IPS DF 19.7 (cell line): ENCODE measurements at places on chromosomes 2 and 18.

- DNase-seq, result no peak
Measured at GRCh38 chr2:208492069-208492468, 85.5 kb downstream of the PTH2R start.

DNA sequence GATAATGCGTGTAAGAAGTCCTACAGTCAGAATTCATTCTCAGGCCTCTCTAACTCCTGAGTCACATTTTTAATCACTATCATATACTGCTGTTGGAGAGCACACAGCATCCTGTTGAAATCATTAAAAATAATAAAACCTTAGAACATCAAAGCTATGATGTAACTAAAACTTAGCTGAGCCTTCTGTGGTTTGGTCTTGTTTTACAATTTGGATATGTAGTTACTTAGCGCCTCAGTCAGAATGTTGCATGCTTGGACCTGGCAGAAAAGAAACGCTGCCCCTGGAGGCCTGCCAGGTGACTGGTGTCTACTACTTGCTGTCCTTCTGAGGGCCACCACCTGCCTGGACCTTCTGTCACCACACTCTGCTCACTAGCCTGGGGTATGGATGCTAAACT lies 261.1 kb upstream of the RASGRP3 start:
- DNase-seq, result no peak

- no peak for DNase-seq
Measured at GRCh38 chr2:15498554-15498953, 62.6 kb downstream of the NBAS start.

DNA sequence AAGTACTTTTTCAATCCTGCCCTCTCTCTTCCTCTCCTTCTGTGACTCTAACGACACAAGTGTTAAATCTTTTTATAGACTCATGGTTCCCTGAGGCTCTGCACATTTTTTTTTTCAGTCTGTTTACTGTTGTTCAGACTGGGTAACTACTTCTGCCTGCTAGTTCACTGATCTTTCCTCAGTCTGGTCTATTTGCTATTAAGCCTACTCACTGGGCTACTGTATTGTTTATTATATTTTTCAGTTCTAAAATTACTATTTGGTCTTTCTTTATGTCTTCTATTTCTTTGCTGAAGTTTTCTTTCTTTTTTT lies 21.3 kb downstream of the PPP3R1 start:
- no peak for DNase-seq

GRCh38 chr2:235235977-235236767 lies 257.7 kb upstream of the AGAP1 start:
- DNase-seq, result no peak

DNA sequence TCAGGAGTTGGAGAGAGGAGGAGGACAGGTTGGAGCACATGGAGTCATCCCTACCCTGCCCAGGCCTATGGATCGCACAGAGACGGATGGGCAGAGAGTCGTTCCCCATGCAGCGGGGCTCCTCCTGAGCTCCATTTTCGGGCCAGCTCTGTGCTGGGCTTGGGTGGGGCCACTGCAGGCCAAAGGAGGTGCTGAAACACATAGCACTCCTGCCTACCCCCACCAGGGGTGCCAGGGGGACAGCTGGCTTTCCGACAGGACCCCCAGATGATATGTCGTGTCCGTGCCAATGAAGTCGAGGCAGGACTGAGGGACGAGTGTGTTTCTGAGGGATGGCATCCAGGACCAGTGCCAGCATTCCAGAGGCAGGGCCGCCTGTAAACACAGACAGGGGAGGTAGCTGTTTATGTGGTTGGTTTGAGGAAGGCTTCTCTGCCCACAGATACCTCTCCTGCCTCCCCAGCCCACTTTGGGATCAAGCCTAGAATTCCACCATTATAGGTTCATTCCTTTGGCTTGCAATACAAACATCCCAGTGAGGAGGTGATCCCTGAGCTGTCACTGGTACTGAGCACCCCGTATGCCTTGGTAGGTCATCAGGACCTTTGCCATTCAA lies 116.6 kb downstream of the GLI2 start:
- DNase-seq, result no peak

DNA sequence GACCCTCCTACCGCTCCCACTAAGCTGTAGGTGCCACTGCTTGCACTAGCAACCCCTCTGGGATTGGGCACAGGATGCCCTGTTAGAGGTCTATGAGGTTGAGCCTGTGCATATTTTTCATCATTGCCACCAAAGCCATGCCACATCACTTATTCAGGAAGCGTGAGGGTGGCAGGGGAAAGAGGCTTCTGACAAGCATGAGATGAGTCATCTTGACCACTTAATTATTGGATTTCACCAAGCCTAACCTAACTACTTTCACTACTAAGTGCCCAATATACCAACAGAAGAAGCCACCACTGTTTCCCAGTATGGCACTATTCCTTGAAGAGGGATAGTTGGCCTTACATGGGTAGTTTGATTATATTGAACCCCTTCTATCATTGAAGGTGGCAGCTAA lies 181.3 kb upstream of the EPHA4 start:
- DNase-seq, result no peak

DNA sequence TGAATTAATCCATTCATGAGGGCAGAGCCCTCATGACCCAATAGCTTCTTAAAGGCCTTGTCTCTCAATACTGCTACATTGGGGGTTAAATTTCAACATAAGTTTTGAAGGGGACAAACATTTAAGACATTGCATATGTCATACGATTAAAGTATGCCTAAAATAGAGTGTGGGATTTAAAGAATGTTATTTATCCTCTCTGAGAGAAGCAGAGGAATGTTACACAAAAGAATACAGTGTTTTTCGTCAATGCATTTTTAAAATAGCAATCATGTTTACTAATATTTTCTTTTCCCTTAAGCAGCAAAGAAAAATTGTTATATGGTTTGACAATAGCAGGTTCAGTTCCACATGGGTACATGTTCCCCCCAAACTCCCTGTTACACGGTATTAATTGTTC lies 363.1 kb downstream of the NUP35 start:
- no peak for DNase-seq

DNA sequence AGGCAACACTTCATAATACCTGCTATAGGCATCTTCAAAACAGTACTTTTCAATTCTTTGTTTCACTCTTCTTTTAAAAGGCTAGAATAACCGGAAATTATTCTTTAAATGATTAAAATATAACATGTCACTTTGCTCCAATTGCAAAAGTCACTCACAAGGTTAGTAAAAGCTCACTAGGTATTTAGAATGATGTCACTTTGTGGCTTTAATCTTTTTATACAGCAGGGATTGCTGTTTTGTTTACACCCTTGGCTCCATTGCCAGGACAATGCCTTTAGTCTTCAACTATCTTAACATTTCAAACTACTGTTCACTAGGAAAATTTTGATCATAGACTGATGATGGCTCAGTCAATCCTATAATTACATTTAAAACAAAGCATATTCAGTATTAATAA lies 157.1 kb downstream of the BAZ2B start:
- no peak for DNase-seq

DNA sequence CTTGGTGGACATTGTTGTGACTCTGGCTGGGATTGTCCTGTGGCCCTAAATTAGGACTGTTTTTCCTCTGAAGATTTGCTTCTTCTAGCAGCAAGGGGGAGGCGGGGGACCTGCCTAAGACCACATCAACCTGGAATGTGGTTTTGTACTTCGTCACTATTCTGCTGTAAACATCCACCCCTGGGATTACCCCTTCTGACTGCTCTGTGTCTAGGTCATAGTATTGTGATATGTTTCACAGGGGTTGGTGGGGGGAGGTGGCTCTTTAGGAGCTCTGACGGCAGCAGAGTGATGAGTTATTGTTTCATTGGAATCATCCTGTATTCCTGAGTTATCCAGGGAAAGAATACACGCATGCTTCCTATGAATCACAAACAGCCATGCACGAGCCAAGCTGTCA lies 226.4 kb upstream of the MYT1L start:
- no peak for DNase-seq

GRCh38 chr2:75594596-75594995 lies 33.9 kb upstream of the EVA1A start:
- no peak for DNase-seq

GRCh38 chr2:224171226-224171625 lies 132.1 kb upstream of the SERPINE2 start:
- no peak for DNase-seq

GRCh38 chr2:53632714-53633113 lies 134.9 kb upstream of the CHAC2 start:
- DNase-seq, result no peak

GRCh38 chr2:167133614-167134013 lies 245.3 kb downstream of the XIRP2 start:
- no peak for DNase-seq

- DNase-seq, result no peak
Measured at GRCh38 chr2:137771064-137771463, 193.2 kb upstream of the HNMT start.

DNA sequence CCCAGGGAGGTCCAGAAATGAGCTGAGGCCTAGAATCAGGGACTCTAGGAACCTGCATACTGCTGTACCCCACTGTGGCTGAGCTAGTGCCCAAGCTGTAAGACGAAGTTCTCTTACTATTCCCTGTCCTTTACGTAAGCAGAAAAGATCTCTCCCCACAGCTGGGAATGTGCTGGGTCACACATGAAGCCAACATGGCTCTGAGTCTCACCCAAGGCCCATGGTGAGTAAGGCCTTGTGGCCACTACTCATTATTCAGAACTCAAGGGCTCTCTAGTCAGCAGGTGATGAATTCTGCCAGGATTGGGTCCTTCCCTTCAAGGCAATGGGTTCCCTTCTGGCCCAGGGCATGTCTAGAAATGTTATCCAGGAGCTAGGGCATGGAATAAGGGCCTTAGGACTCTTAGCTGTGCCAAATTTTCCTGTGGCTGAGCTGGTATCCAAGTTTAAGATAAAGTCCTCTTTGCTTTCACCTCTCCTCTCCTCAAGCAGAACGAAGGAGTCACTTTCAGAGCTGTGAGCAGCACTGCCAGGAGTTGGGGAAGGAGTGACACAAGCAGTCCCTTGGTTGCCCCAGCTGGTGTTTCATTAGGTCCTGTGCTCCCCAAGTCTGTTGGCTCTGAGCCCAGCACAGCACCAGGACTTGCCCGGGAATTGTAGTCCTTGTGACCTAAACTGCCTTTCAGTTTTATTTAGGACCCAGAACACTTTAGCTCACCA lies 707.6 kb downstream of the SLC4A3 start:
- DNase-seq, result no peak

DNA sequence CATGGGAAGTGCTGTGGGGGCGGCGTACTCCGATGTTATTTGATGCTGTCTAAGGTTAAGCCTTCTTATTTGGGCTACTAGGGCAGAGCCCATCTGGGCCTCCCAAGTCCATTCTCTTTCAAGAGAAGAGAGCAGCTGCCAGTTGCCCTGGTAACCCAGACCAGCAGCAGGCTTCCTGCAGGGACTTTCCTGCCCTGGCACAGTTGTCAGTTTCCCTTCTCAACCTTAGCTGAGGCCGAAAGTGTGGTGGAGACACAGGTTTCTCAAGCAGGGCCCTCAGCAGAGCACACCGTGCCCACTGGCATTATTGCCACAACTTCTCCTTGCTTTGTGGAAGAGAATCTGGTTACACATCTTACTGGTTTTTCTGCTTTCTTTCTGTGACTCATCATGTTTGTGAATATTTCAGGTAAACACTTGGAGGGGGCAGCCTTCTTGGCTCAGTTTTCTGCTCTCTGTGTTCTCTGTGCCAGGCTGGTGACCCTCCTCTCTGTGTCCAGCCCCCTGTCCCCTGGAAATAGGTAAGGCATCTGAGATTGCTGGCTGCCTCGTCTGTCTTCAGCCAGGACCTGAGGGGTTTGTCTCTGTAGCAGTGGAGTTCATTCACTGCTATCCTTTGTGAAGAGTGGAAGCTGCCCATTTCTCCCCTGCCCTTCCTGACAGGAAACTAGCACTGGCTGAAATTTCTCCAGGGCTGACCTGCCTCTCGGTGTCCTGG lies 111.0 kb downstream of the B3GNT2 start:
- no peak for DNase-seq

DNA sequence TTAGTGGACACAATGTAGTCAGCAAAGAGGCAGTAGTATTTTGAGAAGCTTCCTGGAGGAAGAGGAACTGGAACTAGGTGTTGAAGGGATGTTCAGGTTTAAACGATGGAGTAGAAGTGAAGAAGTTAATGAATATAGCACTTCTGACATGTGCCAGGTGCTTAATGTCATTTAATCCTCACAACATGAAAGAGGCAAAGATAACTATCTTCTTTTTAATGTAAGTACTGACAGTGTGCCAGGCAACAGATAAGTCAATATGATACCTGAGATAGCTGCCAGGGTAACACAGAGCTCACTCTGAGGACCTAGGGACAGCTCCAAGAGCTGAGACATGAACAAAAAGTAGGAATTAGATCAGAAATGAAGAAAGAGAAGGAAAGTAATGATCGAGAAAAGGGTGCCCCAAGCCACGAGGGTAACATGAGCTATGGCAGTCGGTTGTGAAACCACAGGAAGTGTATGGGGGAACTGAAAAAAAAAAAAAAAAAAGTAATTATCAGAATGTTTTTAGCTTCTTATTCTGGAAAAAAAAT lies 140.7 kb downstream of the RNF144A start:
- DNase-seq, result no peak

- no peak for DNase-seq
Measured at GRCh38 chr2:178246696-178247095, 52.4 kb downstream of the OSBPL6 start.

GRCh38 chr2:150127346-150127990 lies 360.0 kb downstream of the RND3 start:
- no peak for DNase-seq

DNA sequence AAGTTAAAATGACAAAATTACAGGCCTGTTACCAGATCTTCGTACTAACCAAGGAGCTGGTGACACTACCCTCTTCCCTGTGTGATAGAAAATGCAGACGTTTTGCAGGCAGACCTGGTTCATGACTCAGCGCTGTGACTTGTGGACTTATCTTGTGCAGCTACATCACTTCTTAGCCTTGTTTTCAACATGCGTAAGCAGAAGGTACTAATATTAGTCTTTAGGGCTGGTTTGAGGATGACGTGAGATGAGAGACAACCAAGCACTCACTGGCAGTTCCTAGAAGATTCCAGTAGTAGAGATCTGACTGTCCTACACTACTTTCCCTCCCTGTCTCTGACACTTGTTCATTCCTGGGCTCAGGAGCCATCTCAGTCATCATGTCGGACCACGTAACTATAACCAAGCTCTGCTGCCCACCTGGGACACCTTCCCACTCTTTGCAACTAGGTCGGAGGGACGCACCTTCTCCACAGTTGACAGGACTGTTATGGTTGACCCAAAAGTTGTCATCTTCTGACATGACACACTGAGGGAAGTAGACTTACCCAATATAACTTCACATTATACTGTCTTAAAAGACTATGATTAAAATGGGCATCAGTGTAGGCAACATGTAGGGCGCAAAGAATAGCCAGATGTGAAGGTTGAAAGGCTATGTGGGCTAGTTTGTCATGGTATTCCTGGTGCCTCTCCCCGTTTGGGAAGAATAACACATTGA lies 64.8 kb downstream of the TNFRSF11A start:
- DNase-seq, result no peak
